Glutamatergic neuron (in vitro differentiated cells): ENCODE measurements at places on chromosomes 1 and 21. TPM values are rescaled to one million over a fixed set of nuclear protein-coding genes. Genes with fewer than 3 reads are reported as not detected.

- H3K36me3 ChIP-seq = peaks cover 4% of the 10 kb centered on the region
- DNase-seq = no peak
- no peak overlapping the region for H3K4me3 ChIP-seq
- H3K27me3 ChIP-seq = peaks cover 2% of the 10 kb centered on the region
- no peaks in the 10 kb centered on the region for H3K4me1 ChIP-seq
- H3K27ac ChIP-seq = no peak overlapping the region
These were observed 42.1 kb upstream of the SYT6 start for GRCh38 chr1:114195819-114196218.

DNA sequence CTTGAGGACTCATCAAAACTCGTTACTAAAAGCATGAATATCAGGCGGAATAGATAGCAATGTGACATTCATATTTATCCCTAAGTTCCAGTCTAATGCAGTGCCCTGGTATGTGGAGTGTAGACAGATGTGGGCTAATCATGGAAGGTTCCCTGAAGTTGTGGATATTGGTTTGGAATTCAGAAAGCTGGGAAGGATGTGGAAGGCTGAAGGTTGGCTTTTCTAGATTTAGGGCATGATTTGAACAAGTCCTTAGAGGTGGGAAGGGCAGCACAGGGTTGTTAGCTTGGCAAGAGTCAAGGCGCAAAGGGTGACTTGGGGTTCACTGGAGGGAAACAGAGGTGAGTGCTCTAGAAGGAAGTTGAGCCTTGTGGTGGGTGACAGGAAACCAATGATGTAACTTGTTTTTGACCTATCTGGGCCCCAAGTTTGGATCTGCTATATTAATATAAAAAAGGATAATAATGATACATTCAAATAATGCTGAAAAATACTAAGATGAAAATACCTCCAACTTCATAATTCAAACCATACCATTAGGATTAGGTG is 21.9 kb downstream of the LGALS8 start:
- H3K36me3 ChIP-seq = peaks cover 9% of the 10 kb centered on the region
- no peak overlapping the region for H3K4me3 ChIP-seq
- peaks cover 12% of the 10 kb centered on the region for H3K4me1 ChIP-seq
- H3K27me3 ChIP-seq = peaks cover 6% of the 10 kb centered on the region

DNA sequence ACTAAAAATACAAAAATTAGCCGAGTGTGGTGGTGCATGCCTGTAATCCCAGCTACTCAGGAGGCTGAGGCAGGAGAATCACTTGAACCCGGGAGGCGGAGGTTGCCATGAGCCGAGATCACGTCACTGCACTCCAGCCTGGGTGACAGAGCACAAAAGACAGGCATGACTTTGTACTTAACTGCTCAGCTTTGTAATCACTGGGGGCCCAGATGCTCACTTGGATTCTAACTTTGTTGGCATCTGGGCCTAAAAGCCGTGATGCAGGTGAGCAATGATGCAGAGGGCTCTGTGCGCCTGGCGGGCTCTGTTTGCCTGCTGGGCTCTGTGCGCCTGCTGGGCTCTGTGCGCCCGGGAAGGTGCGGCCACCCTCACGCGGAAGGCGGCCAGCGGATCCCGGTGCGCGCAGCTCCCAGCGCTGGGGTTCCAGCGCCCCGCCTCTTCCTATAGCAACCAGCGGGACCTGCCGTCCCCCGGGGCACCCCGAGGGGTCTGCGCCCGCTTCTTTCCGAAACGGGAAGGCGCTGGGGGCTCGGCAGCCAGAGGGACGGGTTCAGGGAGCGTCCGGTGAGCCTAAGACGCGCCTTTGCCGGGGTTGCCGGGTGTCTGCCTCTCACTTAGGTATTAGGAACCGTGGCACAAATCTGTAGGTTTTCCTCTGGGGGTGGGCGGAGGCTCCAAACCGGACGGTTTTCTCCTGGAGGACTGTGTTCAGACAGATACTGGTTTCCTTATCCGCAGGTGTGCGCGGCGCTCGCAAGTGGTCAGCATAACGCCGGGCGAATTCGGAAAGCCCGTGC is 31.7 kb downstream of the PRMT2 start:
- H3K4me3 ChIP-seq = peak overlapping the region; percentile 85
- DNase-seq = peak; percentile 46
- H3K36me3 ChIP-seq = no peaks in the 10 kb centered on the region

The WDTC1 gene
- total RNA-seq = 49.4 TPM

GRCh38 chr1:116389013-116389412 is 16.0 kb downstream of the ATP1A1 start:
- no peak overlapping the region for H3K4me3 ChIP-seq
- DNase-seq = no peak
- H3K27ac ChIP-seq = no peak overlapping the region
- peaks cover 13% of the 10 kb centered on the region for H3K36me3 ChIP-seq
- H3K4me1 ChIP-seq = peaks cover 4% of the 10 kb centered on the region
- no peaks in the 10 kb centered on the region for H3K27me3 ChIP-seq

DNA sequence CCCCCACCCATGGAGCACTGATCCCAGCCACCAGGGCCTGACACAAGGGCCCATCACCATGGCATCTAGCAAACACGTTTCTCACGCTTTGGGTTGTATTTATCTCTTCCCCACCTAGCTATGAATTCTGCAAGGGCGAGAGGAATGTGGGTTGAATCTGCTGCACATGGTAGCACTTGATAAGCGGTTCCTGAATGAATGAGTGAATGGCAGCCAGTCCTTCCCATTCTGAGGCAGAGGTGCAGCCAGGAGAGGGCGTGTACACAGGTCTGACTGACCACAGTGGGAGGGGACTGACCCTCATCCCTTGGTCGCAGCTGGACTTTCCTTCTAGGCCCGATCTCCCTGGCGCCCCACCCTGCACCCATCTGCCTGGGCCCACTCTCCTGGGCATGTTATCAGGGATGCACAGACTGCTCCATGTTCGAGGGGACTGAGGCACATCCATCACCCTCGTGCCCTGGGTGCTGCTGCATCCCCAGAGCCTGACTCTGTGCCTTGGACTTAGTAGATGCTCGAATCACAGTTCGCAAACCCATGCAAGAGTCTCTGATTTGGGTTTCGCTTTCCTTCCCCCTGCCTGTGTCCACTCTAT is 1.0 kb downstream of the RD3 start:
- no peak overlapping the region for H3K27ac ChIP-seq
- H3K4me1 ChIP-seq = peaks cover 24% of the 10 kb centered on the region
- no peak overlapping the region for H3K4me3 ChIP-seq
- no peak for DNase-seq
- no peaks in the 10 kb centered on the region for H3K27me3 ChIP-seq
- H3K36me3 ChIP-seq = no peaks in the 10 kb centered on the region

DNA sequence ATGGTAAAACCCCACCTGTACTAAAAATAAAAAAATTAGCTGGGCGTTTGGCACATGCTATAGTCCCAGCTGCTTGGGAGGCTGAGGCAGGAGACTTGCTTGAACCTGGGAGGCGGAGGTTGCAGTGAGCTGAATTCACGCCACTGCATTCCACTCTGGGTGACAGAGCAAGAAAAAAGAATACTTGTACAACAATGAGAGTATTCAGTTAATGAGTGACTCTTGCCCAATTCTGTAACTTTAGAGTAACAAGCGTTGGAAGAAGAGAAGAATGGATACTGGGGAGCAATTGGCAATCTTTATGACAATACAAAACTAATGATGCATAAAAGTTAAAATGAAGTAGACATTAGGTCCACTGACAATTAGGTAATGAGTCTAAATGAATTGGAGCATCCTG is 10.5 kb downstream of the ANXA9 start:
- H3K4me3 ChIP-seq = no peak overlapping the region
- DNase-seq = no peak
- H3K36me3 ChIP-seq = no peaks in the 10 kb centered on the region
- H3K27me3 ChIP-seq = peaks cover 2% of the 10 kb centered on the region
- no peak overlapping the region for H3K27ac ChIP-seq

DNA sequence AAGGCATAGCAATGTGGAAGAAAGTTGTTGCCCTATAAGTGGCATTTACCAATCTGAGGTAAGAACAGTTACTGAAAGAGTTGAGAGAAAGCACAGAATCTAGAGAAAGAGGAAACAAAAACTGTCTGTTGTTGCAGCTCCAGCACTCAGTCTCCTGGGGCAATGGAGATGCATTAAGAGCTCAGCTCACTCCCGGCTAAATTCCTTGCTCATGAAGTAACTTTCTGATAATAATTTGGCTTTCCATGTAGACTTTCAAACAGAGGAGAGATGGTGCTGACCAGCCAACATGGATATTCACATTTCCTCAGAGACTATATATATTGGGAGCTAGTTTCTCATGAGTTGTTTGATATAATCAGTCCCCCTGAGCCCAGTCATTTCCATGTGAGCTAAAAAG is 135.3 kb downstream of the GDAP2 start:
- no peaks in the 10 kb centered on the region for H3K36me3 ChIP-seq
- peaks cover 23% of the 10 kb centered on the region for H3K4me1 ChIP-seq
- peak overlapping the region; percentile 86 for H3K27ac ChIP-seq
- DNase-seq = no peak

- no peaks in the 10 kb centered on the region for H3K4me1 ChIP-seq
- H3K27me3 ChIP-seq = peaks cover 1% of the 10 kb centered on the region
- H3K4me3 ChIP-seq = no peak overlapping the region
- H3K36me3 ChIP-seq = no peaks in the 10 kb centered on the region
- DNase-seq = no peak
- no peak overlapping the region for H3K27ac ChIP-seq
These were observed 204.2 kb downstream of the CAMTA1 start for GRCh38 chr1:6989212-6990159.

GRCh38 chr1:180462102-180462501 is 40.3 kb downstream of the ACBD6 start:
- H3K27me3 ChIP-seq = no peaks in the 10 kb centered on the region
- peaks cover 36% of the 10 kb centered on the region for H3K36me3 ChIP-seq
- no peak for DNase-seq
- no peak overlapping the region for H3K27ac ChIP-seq
- H3K4me3 ChIP-seq = no peak overlapping the region

The CCDC185 gene
- not detected for total RNA-seq

DNA sequence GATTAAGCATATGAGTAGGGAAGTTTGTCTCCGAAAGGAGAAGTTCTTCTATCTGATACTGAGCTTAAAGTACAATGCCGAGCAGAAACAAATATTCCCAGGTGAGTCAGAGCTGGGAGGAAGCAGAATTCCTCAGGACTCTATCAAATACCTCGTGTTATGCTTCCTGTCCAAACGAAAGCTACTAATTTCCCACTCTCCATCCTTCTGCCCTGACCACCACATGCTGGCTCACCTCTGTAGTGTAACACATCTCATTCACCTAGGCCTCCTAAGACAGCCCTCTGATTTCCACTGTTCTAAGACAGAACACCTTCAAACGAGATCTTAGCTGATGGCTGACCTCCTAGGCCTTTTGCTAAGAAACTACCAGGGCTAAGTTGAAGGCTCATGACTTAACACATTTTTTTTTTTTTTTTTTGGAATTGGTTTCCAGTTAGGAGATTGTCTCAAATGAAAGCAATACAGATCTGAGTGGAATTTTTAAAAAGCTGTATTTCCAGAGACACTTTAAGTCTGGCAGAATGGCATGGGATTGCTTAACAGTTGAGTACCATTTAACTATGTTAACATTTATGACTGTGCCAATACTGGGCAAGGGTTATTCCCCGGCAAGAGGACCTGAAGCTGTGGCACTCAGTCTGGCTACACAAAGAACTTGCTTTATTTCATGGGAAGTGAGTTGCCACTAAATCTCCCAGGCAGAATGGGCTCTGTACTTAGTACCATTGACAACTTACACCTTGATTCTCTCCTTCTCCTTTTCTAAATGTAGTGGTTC is 583.4 kb downstream of the DPYD start:
- DNase-seq = no peak
- H3K27ac ChIP-seq = no peak overlapping the region
- H3K4me1 ChIP-seq = peaks cover 2% of the 10 kb centered on the region
- no peaks in the 10 kb centered on the region for H3K27me3 ChIP-seq
- H3K4me3 ChIP-seq = no peak overlapping the region

GRCh38 chr1:77987919-77988318 is 9.0 kb upstream of the FUBP1 start:
- H3K27me3 ChIP-seq = peaks cover 1% of the 10 kb centered on the region
- no peaks in the 10 kb centered on the region for H3K36me3 ChIP-seq
- peaks cover 12% of the 10 kb centered on the region for H3K4me1 ChIP-seq
- H3K4me3 ChIP-seq = no peak overlapping the region

DNA sequence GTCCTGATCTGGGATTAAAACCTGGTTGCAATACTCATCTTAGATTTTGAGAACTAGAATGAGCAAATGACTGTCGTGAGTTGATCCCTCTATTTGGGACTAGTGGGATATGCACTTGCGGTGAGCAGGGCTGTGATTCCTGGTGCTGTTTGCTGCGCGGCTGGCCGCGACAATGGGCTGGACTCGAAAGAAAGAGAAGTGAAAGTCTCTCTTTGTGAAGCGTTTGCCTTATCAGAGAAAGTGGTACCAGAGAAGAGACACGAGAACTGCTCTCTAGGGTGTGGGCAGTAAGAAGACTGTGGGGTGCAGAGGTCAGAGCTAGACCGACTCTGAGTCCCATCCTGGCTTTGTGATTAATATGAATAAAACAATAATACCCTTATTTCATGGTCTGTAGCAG is 8.6 kb downstream of the ST6GALNAC3 start:
- no peak overlapping the region for H3K4me3 ChIP-seq
- no peaks in the 10 kb centered on the region for H3K36me3 ChIP-seq
- H3K27me3 ChIP-seq = no peaks in the 10 kb centered on the region
- no peak overlapping the region for H3K27ac ChIP-seq
- H3K4me1 ChIP-seq = peaks cover 4% of the 10 kb centered on the region
- no peak for DNase-seq

The ADGRL2 gene
- 71.2 TPM for total RNA-seq

The LCK gene
- 0.37 TPM for total RNA-seq

GRCh38 chr1:179588425-179589024 is 3.1 kb upstream of the TDRD5 start:
- H3K4me3 ChIP-seq = no peak overlapping the region
- DNase-seq = no peak
- H3K4me1 ChIP-seq = no peaks in the 10 kb centered on the region
- peaks cover 6% of the 10 kb centered on the region for H3K36me3 ChIP-seq

- no peak for DNase-seq
- no peak overlapping the region for H3K27ac ChIP-seq
- H3K4me1 ChIP-seq = no peaks in the 10 kb centered on the region
- no peak overlapping the region for H3K4me3 ChIP-seq
- no peaks in the 10 kb centered on the region for H3K36me3 ChIP-seq
- peaks cover 2% of the 10 kb centered on the region for H3K27me3 ChIP-seq
These were observed 181.8 kb upstream of the ADGRL4 start for GRCh38 chr1:79188337-79188736.

- peak; percentile 28 for DNase-seq
- H3K27ac ChIP-seq = no peak overlapping the region
- no peaks in the 10 kb centered on the region for H3K36me3 ChIP-seq
- H3K27me3 ChIP-seq = peaks cover 8% of the 10 kb centered on the region
These were observed 20.6 kb upstream of the MYCL start for GRCh38 chr1:39922251-39922688.

The COL6A2 gene
- total RNA-seq = 55.2 TPM

DNA sequence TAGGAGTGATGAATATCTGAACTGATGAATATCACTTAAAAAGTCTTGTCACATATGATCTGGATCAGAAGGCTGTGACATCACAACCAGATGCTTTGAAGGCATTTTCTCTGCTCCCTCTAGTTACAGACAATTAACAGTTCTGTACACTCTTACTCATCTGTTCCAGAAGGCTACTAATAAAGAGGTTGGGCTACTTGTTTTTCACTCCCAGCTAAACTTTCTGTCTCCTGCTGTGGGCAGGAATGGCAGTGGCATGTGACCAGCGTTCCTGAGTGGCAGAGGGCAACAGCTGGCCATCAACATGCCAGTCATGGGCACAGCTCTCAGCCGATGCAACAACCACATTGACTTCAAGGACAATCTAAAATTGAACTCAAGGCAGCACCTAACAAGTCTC is 66.7 kb downstream of the SLC45A1 start:
- no peak for DNase-seq
- peaks cover 3% of the 10 kb centered on the region for H3K36me3 ChIP-seq
- peak overlapping the region; percentile 62 for H3K27ac ChIP-seq
- H3K4me1 ChIP-seq = peaks cover 58% of the 10 kb centered on the region
- H3K27me3 ChIP-seq = peaks cover 9% of the 10 kb centered on the region
- no peak overlapping the region for H3K4me3 ChIP-seq
